ENCODE measurements at places on chromosomes 7 and 10.

DNA sequence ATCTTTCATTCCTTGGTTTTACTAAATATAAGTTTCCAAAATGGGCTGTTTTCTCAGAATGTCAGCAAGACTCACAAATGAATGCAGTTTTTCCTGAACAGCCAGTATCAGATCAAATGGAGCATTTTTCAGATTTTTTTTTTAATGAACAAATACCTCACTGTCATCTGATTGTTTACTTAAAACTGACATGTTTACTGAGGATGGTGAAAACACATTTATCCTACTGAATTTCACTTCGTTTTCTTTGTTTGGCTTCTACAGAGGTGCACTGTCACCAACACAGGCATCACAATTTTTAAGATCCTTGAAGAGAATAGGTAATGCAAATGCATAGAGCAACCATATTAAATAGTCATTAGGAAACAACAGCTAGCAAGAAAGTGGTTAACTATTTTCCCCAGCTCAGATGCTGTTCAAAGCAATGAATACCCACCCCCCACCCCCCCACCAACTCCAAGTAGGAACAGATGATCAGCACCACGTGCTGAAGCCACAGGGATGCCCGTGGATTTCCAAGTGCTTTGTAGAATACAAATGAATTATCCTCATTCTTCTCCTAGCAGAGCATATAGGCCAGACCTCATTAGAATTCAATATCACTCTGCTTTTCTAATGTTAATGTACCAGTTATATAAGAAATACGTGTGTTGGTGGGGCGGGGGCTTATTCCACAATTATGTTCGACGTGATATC is 205.9 kb downstream of the SKAP2 start:
- no peak for DNase-seq

GRCh38 chr10:101031796-101032636 is 982 bp downstream of the SFXN3 start:
- DNase-seq = no peak

DNA sequence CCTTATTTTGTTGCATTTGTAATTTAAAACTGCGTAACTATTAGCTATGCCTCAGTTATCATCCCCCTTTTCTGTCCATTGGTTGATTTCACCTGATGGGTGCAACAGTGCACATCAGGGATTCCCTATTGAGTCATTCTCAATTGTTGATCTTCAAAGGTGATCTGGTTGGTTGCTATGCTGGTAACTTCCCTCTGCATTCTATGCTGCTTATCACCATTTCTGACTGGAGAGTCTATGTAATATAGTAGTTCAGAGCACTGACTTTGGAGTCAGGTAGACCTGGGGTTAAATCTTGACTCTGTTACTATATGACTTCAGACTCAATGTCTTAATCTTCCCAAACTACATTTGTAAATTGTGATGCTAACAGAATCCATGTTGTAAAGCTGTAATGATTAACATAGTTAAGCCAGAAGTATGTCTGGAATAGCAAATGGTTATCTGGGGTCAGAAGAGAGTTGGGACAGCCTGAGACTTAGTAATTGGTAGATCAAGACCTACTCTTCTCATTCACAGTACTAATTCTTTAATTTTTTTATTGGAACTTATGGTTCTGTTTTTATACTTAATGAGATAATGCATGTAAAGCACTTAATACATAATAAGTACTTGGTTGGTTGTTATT is 38.1 kb downstream of the EXOC6 start:
- DNase-seq = no peak

DNA sequence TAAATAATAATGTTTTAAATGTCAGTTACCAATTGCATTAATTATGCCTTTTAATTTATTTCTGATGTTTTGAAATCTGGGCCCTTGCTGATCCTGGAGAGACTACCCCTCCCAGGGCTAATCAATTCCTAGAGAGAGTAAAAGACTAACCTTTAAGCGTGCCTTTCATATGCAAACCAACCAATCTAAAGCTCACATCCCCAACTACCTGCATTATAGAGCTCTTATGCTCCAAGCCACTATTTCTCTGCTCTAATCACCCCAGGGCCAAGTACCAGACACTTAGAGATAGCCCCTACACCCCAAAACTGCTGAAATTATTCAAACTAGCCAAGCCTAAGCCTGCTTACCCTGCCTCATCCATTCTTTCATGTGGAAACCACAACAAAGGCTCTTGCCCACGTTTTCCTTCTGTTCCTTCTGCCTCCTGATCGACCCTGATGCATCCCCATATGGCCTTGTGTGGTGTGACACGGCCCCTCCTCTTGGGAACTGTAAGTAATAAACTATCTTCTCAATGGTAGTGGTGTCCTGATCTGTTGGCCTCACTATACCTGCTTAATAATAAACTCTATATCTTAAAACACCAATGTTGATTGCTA is 97.7 kb downstream of the HIBADH start:
- DNase-seq = no peak

DNA sequence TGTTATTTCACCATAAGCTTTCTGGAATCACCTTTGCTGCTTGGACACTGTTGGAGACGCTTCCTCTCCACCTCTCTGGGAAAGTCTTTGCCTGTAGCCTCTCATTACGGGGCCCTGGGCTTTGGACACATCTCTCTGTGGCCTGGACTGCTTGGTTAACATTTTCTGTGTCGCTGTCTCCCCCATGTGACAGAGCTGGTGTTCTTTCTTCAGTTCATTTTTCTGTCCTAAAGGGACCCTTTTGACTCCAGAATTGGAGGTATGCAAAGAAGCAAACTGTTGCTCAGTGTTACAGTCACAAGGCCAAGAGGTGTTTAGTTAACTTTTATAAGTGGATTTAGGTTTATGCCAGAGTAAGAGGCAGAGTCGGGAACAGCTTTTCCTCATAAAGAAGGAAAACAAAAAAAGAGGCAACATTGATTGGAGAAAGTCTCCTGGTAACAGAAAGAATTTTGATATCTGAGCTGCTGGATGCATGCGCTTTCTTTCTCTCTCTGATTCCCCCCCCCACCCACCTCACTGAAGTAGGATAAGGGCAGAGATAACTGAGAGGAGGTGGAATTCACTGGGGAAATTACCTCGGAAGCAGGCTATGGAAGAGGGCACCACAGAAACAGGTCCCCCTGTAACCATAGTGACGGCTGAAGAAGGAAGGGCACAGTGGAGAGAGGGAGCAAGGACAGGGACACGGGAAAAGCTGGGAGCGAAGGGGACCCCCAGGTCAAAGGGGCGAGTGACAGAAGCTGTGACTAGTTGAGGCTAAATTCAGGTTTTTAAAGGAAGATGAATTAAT is 57.8 kb downstream of the LGI1 start:
- no peak for DNase-seq

GRCh38 chr7:32616625-32617024 is 121.3 kb downstream of the AVL9 start:
- DNase-seq = no peak

DNA sequence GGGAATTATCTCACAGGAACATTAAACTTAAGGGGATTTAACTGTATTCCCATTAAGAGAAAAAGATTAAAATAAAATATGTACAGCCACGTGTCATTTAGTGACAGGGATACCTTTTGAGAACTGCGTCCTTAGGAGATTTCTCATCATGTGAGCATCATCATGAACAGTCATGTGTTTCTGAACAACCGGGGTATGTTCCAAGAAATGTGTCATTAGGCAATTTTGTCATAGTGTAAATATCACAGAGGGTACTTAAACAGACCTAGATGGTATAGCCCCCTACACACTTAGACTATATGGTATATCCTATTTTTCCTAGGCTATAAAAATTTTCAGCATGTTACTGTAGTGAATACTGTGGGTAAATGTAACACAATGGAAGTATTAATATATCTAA is 840.3 kb downstream of the CNTNAP2 start:
- DNase-seq = no peak

- DNase-seq = no peak
Observed at GRCh38 chr10:72175149-72175548, 40.7 kb upstream of the ANAPC16 start.

GRCh38 chr7:138654616-138655015 is 46.5 kb downstream of the SVOPL start:
- DNase-seq = no peak

GRCh38 chr7:128020159-128020558 is 11.1 kb downstream of the LRRC4 start:
- no peak for DNase-seq

GRCh38 chr10:131155218-131155875 is 156.2 kb downstream of the TCERG1L start:
- no peak for DNase-seq

- DNase-seq = no peak
Observed at GRCh38 chr7:114689406-114689805, 232.5 kb upstream of the MDFIC start.

GRCh38 chr10:103154521-103155299 is 38.4 kb downstream of the NT5C2 start:
- no peak for DNase-seq
